ENCODE measurements at places on chromosomes 2 and 18.

GRCh38 chr2:218425531-218425930, 6.6 kb downstream of the VIL1 start:
- no peak for DNase-seq

DNA sequence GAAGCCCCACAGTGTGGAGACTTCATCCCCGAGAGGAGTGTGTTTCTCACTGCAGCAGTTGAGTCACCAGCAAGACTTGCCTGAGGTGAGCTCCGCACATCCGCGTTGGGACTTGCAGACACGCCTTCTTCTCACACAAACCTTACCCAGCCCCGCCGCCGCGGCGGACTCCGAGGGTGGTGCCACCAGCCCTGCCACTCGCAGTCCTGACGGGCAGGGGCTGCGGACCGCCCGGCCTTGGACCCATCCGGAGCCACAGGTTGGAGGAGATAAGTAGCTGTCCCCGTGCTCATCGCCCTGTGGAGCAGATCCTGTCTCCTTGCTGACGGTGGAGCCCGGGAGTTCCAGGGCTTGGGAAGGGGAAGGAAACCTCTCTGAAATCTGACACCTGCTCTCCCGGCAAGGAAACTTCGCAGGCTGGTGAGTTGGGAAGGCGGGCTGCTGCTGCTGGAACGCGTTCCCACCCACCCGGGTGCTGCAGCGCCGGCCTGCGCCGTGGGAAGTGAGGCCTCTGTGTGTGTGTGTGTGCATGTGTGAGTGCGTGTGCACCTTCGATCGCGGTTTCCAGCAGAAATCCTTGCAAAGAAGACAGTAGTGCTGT, at the start of gene RAB27B:
RAB27B (plus strand) TSS at position 197 of the 601 bp plus-strand sequence. CDS start 49,109 bp downstream, outside the sequence.
- peak; percentile 37 for DNase-seq

GRCh38 chr2:190367091-190367490, 23.7 kb downstream of the INPP1 start:
- DNase-seq = no peak

GRCh38 chr2:97751752-97752151, 38.4 kb downstream of the ZAP70 start:
- DNase-seq = peak; percentile 16

All from posterior cingulate gyrus (tissue), 11 donors.